ENCODE measurements at places on chromosomes 5 and 9. TPM values are rescaled to one million over a fixed set of nuclear protein-coding genes. Genes with fewer than 3 reads are reported as not detected.

The DNAH5 gene
- 0.42 TPM for total RNA-seq

The HAPLN1 gene
- total RNA-seq: not detected

The TSTD2 gene
- 7.8 TPM for total RNA-seq

The PAEP gene
- total RNA-seq: not detected

The TMED7 gene
- total RNA-seq: 60.9 TPM
